ENCODE measurements at places on chromosomes 4 and X.

- DNase-seq, result no peak
These were observed 906.9 kb upstream of the INTU start for GRCh38 chr4:126725906-126726305.

DNA sequence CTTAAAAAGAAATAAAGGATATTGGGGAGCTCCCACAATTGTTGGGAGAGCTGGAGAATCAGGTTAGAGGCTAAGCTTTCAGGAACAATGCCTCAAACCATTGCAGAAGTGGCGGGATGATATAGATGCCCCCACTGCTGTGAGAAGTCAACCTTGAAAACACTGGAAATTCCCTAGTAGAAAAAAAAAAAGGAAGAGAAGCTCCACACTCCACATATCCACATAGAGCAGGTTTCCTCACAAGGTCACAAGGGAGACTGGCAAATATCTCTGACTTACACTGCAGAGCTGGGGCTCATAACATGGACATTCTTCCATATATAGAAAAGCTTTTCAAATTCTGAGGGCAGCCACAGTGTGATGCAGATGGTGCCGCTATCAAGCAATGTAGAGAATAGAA lies 22.7 kb upstream of the OGT start:
- no peak for DNase-seq

GRCh38 chrX:34764852-34765361 lies 107.8 kb upstream of the TMEM47 start:
- DNase-seq, result no peak

DNA sequence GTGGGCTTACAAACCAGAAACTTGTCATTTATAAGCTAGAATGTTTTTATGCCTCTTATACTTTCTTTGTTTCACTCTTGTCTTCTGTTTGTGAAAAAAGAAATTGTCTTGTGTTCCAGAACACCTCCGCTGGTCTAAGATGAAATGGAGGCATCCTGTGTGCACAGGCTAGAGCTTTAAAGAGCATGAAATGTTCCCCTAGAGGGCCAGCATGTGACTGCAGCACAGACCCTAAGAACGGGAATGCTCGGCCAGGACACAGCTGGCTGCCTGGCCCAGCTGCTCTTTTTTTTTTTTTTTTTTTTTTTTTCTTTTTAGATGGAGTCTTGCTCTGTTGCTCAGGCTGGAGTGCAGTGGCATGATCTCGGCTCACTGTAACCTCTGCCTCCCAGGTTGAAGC lies 33.6 kb downstream of the SETD7 start:
- DNase-seq, result no peak

DNA sequence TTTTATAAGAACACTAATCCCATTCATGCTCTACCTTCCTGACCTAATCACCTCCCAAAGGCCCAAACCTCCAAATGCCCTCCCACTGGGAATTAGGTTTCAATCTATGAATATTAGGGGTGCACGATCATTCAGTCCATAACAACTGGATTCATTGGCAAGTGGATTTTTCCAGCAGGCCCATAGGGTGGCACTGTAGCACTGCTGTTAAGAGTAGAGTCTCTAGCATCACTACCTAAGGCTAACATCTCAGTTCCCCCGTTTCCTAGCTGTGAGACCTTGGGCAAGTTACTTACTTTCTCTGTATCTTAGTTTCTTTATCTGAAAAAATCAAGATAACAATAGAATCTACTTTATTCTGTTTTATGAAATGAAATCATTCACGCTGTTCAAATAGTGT lies 315.8 kb downstream of the STIM2 start:
- DNase-seq, result peak; percentile 33

- peak; percentile 22 for DNase-seq
These were observed 108.8 kb downstream of the HHIP start for GRCh38 chr4:144754562-144755410.

DNA sequence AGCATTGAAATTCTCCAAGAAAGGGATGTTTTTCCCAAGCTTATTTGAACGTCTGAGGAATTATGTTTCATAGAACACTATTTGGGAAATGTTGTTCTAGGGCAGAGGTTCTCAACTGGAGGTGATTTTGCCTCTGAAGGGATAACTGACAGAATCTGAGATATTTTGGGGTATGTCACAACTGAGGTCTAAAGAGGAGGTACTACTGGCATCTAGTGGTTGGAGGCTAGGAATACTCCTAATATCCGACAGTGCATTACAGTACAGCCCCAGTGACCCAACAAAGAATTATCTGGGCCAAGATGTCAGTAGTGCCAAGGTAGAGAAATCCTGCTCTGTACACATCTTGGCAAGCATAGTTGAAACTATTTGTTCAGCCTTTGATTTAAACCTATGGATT lies 6.4 kb downstream of the HSPA4L start:
- peak; percentile 51 for DNase-seq

- DNase-seq, result no peak
These were observed 9.6 kb upstream of the KLF8 start for GRCh38 chrX:56222473-56223000.

GRCh38 chr4:169103966-169104412 lies 93.9 kb upstream of the CBR4 start:
- DNase-seq, result no peak

- no peak for DNase-seq
These were observed 59.0 kb upstream of the ADGRA3 start for GRCh38 chr4:22574880-22575279.

- DNase-seq, result no peak
These were observed 19.3 kb downstream of the PPP2R2C start for GRCh38 chr4:6452897-6453687.

Data from hematopoietic multipotent progenitor cell treated with erythropoietin and hydrocortisone succinate and interleukin-3 and kit ligand, for 4 days (in vitro differentiated cells).